ENCODE measurements at places on chromosomes 1 and 21. TPM values are rescaled to one million over a fixed set of nuclear protein-coding genes. Genes with fewer than 3 reads are reported as not detected.

Gene CLDN19
- total RNA-seq: not detected

DNA sequence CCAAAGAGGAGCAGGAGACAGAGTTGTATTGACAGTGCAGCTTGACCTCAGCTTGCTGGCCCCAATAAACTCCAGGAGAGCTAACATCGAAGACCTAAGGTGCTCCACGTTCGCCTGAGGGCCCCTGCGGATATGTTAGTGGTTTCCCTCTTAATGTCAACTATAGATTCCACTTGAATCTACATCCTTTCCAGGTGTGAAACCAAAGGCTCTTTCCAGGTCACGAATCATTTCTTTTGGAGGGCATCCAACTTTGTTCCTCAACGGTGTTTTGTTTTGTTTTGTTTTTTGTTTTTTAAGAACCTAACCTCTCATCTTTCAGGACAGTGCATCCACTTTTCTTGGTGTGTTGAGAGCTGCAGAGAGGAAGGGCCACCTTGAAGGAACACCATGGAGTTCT, 267.6 kb upstream of the SGIP1 start:
- DNase-seq: no peak

- DNase-seq: no peak
Measured at GRCh38 chr1:187054862-187055757, 226.4 kb downstream of the PLA2G4A start.

Gene TNFAIP8L2
- not detected for total RNA-seq

All from A172 (cell line).